ENCODE measurements at places on chromosomes 4 and X.

DNA sequence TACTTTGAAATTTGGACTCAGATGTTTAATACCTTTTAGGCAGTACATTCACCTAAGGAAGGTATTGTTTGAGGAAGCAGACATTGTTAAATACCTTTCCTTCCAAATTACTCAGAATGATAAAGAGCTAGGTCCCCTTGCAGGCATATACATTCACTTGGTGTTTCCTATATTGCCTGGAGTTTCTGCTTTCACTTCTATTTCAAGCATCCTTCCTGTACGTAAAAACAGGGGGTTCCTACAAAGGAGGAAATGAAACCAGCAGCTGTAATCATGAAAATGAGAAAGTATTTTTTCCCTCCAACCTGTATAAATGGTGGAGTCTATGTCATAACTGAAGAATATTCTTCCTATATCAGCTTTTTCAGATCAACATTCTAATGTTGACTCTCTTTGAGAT lies 90.4 kb upstream of the RASGEF1B start:
- peak; percentile 51 for DNase-seq

DNA sequence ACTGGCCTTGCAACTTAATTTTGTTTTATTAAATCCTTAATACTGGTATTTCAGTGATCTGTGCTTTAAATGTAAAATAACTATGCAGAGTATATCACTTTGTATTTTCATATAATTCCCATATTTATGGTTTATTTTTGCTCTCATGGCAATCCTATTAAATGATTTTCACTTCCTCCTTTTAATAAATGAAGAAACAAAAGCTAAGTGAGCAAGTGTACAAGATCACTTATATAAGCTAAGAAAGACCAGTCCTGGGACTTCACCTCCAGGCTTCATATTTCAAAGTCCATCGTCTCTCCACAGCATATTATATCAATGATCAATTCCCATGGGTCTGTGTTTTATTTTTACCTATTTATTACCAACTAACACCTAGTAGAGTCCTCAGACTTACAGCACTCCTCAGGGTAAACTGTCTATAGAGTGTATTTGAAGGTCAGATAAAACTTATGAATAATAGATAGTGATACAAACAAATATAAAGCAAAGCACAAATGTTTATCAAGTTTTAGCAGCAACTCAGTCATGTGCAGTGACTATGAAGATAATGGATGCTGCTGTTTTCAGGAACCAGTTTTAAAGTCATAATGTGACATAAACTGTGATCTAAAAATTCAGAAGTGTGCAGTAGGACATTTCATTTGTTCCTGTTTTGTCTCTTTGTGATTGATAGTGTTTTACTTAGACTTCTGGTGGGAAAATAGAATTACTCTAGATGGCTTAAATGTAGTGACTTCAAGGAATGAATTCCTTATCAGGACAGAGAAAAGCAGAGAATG lies 56.8 kb downstream of the ARHGAP24 start:
- DNase-seq: peak; percentile 42

- no peak for DNase-seq
Observed at GRCh38 chr4:84800256-84800655, 166.2 kb downstream of the WDFY3 start.

GRCh38 chr4:81747242-81747930 lies 275.7 kb upstream of the RASGEF1B start:
- DNase-seq: peak; percentile 60

DNA sequence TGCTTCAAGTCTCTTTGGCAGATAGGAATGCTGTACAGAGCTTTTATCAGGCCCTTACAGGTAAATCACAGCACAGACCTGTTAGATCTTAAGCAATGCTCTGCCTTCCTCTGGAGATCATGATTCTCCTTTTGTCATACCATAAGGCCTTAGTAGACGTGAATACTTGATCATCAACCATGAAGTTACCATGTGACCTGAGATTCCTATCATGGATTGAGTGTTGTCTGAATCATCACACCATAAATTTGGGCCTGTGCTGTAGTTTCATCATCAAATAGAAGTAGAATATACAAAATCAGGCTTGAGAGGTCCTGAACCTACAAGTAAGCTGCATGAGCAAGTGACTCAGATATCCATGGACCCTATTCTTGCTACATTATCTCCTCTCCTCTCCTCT lies 466.8 kb upstream of the INTU start:
- no peak for DNase-seq

DNA sequence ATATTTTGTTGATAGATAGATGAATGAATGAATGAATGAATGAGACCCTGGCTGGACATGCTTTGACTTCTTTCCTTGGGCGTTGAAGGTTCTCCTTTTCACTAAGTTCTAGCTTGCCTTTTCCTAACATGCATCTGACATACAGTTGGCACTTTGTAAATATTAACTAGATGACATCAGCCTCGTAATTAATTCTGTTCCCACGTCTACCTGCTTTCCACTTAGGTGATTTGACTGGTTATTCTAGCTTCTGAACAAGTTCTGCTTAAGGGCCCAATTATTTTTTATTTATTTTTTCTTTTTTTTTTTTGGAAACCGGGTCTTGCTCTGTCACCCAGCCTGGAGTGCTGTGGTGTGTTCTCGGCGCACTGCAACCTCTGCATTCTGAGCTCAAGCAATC lies 13.9 kb upstream of the RASL11B start:
- DNase-seq: no peak

- DNase-seq: no peak
Observed at GRCh38 chr4:26388671-26389070, 67.9 kb downstream of the RBPJ start.

DNA sequence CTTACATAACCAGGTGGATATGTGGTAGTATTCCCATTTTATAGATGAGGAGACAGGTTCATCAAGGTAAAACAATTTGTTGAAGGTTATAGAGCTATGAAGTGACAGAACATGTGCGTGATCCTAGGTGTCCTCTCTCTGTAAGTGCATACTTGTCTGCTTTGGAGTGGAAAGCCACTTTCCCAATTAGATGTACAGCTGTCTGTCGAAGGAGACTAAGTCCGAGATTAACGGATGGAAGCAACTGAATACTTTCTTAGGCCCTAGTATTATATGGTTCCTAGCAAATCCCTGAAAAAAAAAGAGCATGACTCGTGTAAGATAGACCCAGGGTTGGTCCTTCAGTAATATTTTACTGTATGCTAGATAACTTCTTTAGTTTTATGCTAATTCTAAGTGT lies 19.7 kb downstream of the TMEM131L start:
- no peak for DNase-seq

DNA sequence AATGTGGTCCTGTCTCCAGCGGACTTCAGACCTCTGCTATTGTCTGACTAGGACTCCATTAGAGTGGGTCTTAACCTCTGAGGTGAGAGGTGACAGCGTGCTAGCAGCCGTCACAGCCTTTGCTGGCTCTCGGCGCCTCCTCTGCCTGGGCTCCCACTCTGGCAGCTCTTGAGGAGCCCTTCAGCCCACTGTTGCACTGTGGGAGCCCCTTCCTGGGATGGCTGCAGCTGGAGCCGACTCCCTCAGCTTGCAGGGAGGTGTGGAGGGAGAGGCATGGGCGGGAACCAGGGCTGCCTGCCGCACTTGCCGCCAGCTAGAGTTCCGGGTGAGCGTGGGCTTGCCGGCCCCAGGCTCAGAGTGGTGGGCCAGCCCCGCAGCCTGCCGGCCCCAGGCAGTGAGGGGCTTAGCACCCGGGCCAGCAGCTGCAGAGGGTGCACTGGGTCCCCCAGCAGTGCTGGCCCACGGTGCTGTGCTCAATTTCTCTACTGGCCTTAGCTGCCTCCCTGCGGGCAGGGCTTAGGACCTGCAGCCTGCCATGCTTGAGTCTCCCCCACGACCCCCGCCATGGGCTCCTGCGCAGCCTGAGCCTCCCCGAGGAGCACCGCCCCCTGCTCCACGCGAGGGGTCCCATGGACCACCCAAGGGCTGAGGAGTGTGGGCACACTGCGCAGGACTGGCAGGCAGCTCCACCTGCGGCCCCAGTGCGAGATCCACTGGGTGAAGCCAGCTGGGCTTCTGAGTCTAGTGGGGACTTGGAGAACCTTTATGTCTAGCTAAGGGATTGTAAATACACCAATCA lies 163.4 kb upstream of the ITM2A start:
- no peak for DNase-seq

- DNase-seq: no peak
Observed at GRCh38 chr4:108850219-108850649, 87.4 kb upstream of the ETNPPL start.

GRCh38 chr4:168731006-168731636 lies 234.3 kb downstream of the PALLD start:
- no peak for DNase-seq

DNA sequence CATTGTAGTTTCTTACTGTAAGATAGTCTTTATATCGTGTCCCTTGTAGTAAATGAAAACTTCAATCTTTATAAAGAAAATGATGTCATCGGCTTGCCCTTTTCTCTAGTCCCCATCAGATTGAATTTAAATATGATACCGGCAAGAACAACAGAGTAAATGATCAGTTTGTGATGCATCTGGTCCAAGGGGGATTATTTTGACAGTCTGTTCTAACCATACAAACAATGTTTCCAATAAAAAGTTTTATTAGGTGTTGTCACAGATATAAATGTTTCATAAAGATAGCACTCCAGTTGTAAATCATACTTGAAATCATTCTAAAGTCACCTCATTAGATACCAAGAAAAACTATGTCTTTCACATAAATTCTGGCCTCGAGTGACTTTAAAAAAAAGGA lies 72.3 kb downstream of the SLC9A6 start:
- no peak for DNase-seq

- no peak for DNase-seq
Observed at GRCh38 chr4:6568689-6569332, 6.2 kb upstream of the MAN2B2 start.

- no peak for DNase-seq
Observed at GRCh38 chrX:15606136-15606535, 5.4 kb upstream of the ACE2 start.

- DNase-seq: no peak
Observed at GRCh38 chr4:88147799-88148217, 10.6 kb downstream of the ABCG2 start.

DNA sequence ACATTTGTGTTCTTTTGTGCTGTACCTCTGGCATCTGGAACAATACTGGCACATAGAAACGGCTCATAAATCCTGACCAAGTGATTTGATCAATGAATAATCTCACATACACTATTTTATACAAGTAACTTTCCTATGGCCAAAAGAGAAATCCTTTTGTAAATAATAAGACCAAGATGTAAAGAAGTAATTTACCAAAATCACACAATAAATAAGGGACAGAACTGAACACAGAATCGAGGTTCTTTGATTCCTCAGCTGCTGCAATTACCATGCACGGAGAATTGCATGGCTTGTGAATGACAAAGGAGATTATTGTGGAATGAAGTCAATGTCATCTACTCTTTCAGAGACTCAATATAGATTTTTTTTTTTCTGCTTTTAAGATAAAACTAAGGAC lies 576.8 kb upstream of the SMIM31 start:
- DNase-seq: no peak

DNA sequence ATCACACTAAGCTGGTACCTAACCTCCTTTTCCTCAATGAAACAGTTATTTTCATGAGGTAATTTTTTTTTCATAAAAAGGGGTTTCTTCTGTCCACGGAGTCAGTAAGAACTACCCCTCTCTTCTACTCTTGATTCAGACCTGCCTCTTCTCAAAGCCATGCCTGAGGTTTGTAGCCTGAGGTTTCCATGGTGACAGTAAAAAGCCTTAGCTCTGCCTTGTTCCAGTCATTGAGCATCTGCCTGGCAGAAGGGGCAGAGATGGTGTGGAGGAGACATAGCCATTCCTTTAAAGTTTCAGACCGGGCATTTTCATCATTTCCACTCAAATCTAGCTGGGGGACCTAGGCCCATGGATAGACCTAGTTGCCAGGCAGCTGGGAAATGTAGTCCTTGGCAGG lies 135.5 kb downstream of the REPS2 start:
- no peak for DNase-seq

DNA sequence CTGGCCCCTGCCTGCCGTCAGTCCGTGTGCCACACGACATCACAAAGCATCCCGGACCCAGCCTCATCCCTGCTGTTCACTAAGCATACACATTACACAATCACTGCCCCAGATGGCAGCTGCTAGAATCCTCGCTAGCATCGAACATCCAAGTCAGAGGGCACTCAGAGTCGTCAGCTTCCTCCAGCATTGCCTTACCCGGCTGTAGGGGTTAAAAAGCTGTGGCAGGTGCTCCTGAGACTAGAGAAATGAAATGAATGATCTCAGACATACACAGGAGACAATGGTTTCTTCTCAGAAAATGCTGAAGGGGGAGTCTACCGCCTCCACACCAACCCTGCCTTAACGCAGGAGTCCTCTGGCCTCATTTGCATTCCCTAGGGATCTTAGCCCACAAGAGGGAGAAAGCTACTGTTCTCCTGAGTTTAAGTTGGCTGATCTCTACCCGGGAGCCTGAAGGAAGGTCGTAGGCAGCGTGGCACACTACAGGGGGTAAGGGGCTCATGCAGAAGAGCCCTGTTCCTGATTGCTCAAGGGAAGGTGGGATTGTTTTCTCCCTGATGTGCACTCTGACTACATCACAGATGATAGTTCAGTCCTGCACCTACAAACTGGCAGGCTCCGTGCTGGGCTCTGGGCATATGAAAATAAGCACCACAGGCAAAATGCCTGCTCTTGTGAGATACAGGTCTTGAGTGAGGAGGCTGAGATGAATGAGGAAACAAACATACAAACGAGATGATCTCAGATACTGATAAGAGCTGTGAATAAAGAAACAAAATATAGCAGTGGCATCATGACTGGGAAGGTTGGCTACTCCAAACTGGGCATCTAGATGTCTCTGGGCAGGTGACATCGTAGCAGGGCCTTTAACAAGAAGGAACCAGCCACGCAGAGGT lies 2.6 kb upstream of the KIAA0232 start:
- DNase-seq: peak; percentile 22

GRCh38 chrX:150036181-150036580 lies 97.9 kb upstream of the EOLA2 start:
- no peak for DNase-seq

DNA sequence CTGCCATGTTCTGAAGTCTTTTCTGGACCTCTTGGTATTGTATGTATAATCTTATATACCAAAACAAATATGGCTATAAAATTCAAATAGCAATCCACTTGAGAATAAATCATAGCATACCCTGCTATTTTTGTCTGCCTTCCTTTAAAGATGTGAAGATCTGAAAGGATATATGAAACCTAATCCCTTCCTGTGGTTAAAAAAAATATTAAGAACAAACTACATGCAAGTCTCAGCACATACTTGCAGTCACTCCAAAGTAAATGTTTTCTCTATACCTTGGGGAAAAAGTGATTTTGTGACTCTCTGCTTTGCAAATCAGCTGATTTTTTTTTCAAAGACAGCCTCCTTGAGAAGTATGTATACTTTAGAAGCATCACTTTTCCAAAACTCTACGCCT lies 322.9 kb downstream of the ANKRD50 start:
- DNase-seq: no peak

DNA sequence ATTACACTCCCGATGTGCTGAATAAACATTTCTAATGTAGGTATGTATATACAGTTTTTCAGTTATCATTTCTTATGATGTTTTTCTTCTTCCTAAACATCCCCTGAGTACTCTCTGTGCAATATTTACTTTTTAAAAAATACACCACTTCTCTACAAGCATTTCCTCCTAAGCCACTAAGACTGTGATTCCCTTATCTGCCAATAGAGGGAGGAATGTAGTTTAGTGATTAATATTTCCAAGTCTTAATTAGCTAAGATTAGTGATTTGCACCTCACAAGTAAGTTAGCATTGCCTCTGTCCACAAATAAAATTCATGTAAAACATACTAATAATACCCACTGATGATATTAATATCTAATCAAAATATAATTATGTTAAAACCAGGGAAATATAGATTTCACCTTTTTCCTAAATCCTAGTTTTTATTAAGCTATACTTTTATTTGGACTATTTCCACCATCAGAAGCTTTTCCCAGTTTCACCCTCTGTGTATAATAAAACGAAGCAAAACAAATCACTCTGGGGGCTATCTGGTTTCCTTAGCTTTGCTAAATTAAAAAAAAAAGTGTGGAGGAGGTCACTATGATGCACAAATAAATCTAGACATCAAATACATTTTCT lies 909.1 kb downstream of the FAT4 start:
- peak; percentile 2 for DNase-seq

Data from suppressor macrophage (primary cell).